ENCODE measurements at places on chromosomes 2 and 18. TPM values are rescaled to one million over a fixed set of nuclear protein-coding genes. Genes with fewer than 3 reads are reported as not detected.

DNA sequence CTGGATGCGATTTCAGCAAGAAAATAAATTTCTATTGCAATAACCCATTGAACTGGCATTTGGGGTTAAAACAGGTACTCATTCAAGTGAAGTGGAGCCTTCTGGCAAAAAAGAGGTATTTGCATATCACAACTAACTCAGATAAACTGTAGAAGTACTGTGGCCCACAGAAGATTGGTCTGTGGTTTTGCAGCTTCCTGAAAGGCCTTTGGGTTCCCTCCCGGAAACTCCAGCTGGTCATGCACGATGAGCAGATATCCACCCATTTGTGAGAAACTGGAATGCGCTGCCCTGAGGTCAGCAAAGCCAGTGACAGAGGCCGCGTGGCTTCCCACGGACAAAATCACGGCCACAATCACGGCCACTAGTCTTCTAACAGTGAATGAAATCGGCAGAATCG is 106.3 kb downstream of the EPHA4 start:
- DNase-seq: no peak

Gene ZNF519
- total RNA-seq: 20.0 TPM

DNA sequence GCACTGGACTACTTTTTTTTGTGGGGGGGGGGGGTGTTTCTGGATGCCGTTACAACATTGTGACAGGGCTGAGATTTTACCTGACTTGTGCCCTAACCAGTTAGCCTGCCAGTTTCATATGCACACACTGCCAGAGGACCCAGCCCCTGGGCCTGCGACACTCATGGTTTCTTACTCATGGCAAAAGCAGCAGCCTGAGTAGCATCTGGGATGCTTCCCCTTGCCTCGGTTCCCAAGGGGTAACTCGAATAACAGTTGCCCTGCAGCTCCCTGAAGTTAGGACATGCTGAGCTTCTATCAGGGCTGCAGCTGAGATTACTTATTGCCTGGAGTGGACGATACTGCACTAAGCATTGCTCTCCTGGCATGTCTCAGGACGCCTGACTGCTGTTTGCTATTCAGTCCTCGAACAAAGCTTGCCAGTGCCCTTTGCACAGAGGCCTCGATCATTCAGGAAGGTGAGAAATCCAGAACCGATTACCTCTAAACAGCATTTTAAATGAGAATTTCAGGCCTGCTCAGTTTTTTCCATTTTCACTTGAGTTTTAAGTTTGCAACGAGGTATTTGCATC is 47.9 kb downstream of the TRPM8 start:
- DNase-seq: no peak

Gene IL36A
- not detected for total RNA-seq

Gene DCTN1
- 132 TPM for total RNA-seq

DNA sequence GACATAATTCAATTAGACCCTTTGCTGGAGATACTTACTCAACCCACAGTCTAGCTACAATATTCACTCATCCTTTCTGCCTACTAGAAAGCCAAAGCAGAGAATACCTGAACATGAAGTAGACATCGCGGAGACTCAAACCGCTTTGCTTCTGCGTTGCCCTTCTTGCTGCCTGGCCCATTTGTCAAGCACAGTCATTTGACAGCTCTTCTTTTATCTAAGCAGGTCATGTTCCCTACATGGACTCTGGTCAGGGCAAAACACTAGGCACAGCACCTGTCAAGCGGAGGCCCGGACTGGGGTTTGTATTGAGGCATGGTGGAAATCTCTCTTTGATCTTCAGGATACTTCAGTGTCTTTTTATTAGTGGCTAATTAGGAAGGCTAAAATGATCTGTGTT is 89.7 kb downstream of the FARSB start:
- no peak for DNase-seq

GRCh38 chr18:68742206-68742605 is 27.3 kb upstream of the TMX3 start:
- DNase-seq: no peak

Gene GYPC
- not detected for total RNA-seq
